Fibroblast of skin of left quadriceps (primary cell): ENCODE measurements at places on chromosomes 7 and 10.

GRCh38 chr10:80275135-80275498, 14.3 kb downstream of the MAT1A start:
- no peak for DNase-seq

DNA sequence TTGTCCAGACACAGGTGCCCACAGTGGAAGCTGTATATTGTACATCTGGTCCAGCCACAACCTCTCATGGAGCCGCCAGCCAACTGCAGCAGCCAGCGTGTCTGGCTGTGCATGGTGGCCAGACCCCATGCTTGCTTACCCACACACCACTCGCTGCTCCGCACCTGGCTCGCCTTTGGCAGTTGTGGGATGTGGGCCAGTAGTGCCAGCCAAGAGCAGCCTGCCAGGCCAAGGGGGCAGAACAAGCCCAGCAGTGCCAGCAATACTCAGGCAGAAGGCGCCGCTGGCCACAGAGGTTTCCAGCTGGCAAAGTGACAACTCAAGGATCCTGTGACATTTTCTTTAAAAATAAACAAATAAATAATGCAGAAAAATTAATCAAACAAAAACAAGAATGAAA, 11.7 kb upstream of the TMEM243 start:
- DNase-seq: no peak

GRCh38 chr7:2247141-2247995, 5.3 kb downstream of the NUDT1 start:
- DNase-seq: no peak

GRCh38 chr7:66088861-66089838, 13.5 kb downstream of the ASL start:
- DNase-seq: no peak

- no peak for DNase-seq
These were observed 237.4 kb downstream of the SEMA3D start for GRCh38 chr7:84949501-84949900.

GRCh38 chr10:133343558-133343957, 3.6 kb upstream of the PRAP1 start:
- DNase-seq: no peak

DNA sequence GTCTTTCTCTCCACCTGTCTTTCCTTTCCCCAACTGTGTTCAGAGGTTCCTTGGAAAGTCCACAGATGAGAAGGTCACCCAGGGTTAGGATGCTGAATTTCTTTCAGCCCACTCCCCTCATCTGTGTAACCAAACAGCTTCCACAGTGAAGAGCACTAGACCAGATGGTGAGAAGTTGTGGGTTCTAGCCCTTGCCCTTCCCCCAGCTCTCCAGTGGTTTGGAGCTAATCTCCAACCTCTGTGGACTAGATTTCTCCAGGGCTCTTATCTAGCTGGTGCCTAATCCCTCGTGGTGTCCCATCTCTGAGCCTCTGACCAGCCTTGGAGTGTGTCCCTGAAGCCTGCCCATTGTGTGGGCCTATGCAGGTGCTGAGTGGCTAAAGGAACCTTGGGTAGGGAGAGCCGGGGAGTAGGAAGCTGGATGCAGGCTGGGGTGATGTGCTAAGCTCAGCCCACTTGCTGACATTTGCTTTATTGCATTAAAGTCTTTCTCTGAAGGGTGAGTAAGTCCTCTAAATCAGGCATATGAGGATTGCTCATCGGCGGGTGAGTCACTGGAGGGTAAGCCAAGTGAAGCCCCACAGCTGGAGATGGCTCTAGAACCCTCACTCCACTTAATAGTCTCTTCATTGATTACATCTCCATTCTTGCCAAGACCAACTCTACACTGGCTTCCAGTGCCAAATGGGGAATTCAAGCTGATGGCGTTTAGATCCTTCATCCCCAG, 14.9 kb downstream of the DUSP5 start:
- peak; percentile 70 for DNase-seq

DNA sequence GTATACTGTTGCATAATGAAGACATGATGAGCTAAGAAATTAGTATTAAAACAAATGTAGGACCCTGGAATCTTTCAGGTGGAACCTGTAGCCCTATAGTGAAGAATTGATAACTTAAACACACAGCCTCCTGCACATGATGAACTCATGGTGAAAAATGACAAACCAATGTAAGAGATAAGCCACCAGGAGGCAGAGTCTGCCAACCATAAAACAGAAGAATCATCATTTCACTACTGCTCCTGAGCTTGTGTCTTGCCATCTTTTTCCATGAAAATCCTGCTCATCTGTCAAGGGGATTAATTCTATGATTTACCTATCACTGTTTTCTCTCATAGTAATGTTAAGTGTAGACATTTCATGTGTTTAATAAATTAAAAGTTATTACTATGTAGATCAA, 363.9 kb downstream of the MALRD1 start:
- peak; percentile 6 for DNase-seq

DNA sequence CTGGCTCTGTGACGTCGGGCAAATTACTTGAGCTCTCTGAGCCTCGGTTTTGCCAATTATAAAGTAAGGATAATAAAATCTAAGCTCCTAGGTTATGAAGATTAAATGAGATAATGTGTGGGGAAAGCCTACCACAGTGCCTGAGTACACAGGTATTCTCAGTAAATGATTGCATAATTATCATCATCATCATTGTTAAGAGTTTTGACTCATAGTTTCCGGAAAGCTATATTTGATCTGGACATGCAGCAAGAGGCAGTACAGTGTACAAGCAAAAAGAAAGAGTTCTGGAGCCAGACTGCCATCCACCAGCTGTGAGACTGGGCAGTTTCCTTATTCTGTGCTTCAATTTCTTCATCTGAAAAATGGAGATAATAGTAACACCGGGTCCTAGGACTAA, 155.6 kb upstream of the YAE1 start:
- DNase-seq: no peak

GRCh38 chr7:77687747-77688144, 8.5 kb upstream of the RSBN1L start:
- no peak for DNase-seq

DNA sequence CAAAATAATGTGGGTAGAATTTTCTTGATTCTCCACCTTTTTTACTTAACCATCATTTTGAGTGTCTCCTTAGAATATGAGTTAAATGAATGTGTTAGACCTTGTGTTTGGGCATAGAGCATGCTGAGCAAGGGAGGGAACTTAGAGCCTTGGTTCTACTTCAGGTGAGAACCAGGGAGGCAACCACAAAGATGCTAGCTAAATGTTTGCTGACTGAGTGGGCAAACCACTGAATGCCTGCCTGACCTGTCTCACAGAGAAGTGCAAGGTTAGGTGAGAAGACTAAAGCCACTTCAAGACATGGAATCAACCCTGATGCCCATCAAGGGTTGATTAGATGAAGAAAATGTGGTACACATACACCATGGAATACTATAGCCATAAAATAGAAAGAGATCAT, 242.6 kb upstream of the ZNF32 start:
- DNase-seq: no peak

DNA sequence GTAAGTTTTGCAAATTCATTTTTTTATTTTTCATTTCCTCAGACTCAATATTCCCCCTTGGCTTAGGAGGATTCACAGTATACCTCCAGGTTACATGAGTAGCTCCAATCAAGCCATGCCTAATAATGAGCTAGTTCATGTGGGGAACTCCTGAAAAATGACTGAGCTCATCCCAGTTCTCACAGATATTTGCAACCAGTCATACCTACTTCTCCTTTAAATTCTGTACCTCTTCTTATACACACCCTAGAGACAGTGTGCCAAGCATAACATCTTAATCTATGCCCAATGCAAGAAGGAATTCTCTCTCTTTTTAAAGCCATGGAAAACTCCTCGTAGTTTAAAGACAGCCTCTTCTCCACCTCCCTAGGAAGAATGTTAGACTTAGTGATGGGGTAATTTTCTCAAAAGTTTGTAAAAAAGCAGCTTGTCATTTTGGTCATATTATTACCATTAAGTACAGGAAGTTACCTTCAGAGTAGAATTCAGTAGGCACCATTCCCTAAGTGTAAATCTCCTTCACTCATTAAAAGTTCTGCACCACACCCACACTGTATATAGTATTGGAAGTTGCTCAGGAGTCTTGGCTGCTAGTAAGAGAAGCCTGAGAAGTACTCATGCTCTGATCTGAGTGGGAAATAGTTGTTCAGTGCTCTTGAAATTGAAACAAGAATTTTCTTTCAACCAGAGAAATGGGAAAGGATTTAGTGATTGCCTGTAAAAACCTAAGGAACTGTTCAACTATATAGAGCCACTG, 72.7 kb downstream of the PTPRZ1 start:
- DNase-seq: no peak

- DNase-seq: no peak
These were observed 71.2 kb downstream of the SIRT1 start for GRCh38 chr10:67955614-67956013.

GRCh38 chr7:144955422-144955821, 119.6 kb upstream of the TPK1 start:
- DNase-seq: no peak

DNA sequence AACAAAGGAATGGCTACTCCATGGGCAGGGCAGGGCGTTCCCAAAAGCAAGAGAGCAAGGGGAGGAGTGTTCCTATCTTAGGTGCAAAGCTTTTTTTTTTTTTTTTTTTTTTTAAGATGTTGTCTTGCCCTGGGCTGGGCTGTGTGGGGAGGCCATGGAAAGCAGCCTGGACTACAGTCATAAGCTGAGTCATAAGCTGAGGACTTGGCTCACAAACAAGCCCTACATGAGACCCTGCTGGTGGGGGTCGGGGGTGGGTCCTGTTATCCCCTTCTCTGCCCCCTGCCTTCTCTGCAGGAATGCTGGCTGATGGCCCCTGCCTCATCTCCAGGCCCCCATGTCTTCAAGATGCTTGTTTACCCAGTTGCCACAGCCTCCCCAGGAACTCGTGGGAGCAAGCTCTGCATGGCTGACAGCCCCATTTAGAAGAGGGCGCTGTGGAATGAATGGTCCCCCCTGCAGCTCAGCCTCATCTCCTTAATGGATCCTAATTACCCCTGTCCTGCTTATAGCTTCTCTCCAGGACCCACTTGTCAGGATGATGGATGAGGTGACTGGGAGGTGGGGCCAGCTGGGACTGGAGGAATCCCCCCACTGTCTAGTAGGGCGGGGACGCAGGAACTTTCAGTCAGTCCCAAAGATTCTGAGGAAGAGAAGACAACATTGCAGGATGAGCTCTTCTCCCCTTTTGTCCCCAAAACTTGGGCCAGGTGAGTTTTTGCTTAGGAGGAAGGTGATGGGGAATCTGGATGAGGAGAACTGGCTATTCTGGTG, 340.8 kb upstream of the PODXL start:
- peak; percentile 28 for DNase-seq

GRCh38 chr10:103651783-103652476, 158.4 kb downstream of the NEURL1 start:
- DNase-seq: no peak

- no peak for DNase-seq
These were observed 44.3 kb downstream of the PRR15 start for GRCh38 chr7:29607889-29608288.

- peak; percentile 63 for DNase-seq
These were observed 33.4 kb downstream of the XPNPEP1 start for GRCh38 chr10:109889867-109890266.

GRCh38 chr7:72190919-72191318, 221.2 kb downstream of the CALN1 start:
- DNase-seq: no peak

- no peak for DNase-seq
These were observed 25.6 kb downstream of the ADRA2A start for GRCh38 chr10:111102359-111102837.

DNA sequence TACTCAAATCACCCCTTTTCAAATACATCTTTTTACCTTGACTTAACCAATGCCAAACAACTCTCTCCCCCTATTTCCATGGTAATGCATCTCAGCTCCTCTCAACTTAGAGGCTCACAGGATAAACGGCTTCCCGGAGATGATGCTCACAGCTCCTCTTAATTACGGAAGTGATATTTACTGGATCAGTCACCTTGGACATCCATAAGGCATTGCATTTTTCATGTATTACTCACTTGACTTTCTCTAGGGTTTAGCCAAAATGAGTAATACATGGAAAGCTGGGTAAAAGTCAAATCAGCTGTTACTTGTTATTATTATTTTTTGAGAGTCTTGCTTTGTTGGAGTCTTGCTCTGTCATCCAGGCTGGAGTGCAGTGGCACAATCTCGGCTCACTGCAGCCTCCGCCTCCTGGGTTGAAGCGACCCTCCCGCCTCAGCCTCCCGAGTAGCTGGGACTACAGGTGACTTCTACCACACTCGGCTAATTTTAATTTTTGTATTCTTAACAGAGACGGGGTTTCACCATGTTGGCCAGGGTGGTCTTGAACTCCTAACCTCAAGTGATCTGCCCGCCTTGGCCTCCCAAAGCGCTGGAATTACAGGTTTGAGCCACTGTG, 73.3 kb upstream of the RHEB start:
- peak; percentile 96 for DNase-seq

DNA sequence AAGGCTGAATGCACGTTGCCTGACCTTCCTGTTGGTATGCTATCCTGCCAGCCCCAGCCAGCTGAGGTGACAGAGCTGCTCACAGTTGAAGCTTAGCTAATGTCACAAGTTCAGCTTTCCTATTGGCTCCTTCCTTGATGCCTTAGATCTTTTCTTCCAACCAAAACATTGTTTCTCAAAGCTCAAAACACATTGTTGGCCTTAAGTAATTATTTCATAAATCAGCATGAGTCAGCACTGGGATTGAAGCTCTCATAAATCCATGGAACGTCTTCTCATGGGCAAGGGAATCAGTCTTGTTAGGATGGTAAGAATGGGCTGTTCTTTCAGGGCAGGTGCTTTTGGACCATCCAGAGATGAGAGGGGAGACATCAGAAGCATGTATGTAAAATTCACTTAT, 128.1 kb upstream of the SAMD8 start:
- no peak for DNase-seq

GRCh38 chr7:124042826-124043225, 10.0 kb upstream of the TMEM229A start:
- no peak for DNase-seq

DNA sequence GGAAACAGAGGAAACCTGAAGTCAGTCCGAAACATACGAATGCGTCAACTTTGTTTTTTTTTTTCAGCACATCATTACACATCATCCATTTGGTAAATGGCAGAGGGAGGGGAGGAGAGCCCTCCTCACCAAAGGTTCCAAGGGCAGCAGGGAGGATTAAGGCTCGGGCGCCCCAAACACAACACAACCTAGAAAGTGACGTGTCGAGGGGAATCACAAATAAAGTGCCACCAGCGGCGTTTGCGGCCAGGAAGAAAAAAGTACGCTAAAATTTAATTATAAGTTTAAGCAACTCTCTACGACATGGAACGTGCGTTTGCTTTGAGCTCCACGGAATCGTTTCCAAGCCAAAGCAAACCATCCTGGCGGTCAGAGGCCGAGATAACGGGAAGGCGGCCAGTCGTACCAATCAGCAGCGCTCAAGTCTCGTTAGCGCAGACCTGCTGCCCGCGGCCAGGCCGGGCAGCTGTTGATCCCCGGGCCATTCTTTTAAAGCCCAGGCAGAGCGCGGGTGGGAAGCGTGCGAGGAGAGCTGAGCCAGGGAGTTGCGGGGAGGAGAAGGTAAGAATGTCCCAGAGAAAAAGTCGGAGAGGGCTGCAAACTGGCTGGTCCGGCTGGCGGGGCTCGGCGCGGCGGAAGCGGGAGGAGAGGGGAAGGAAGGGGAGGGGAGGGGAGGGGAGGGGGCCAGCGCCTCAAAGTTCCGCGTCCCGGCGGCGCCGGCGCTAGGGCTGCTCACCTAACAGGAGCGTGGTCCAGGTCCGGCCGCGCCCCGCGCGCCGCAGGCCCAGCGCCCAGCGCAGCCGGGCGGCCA, 719 bp downstream of the DPY19L1 start:
- peak; percentile 4 for DNase-seq
